ENCODE measurements at places on chromosomes 12 and 14.
A peak's percentile ranks its signal among the peaks of the same experiment; 100 is the strongest.

- DNase-seq: no peak
These were observed 416.2 kb downstream of the C12orf50 start for GRCh38 chr12:87612996-87613395.

- no peak for DNase-seq
These were observed 186.0 kb upstream of the HMGA2 start for GRCh38 chr12:65638324-65638723.

- DNase-seq: no peak
These were observed 42.7 kb upstream of the ALX1 start for GRCh38 chr12:85237327-85237726.

GRCh38 chr12:60684988-60685655, 1089.3 kb downstream of the SLC16A7 start:
- no peak for DNase-seq

- DNase-seq: peak; percentile 45
These were observed 642 bp upstream of the PAN2 start for GRCh38 chr12:56334490-56334793.

DNA sequence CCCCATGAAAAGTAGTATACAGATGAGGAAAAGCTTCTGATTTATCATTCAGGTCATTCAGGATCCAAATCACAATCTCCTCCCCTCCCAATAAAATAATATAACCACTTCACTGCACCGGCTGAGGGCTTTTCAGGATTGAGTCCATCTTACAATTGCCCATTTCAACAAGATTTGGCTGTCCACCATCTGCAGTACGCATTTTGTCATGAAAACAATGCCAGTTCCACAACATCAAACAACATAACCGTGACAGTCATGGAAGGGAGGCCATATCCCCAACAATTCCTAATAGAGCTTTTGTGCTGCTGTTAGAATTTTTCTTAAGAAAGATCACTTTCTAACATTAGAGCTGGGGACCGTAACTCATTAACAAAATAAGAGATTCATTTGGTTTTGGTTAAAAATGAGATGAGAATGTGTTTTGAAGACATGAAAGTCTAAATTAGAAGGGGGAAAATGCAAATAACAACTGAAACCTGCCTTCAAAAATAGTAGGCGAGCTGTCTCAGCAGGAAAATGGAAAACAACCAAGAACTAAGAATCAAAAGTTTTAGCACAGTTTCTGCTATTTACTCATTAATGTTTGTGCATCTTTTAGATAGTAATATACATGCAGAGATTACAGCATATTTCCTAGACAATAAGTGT, 38.3 kb upstream of the TMTC2 start:
- no peak for DNase-seq

- no peak for DNase-seq
These were observed 5.4 kb downstream of the SOX5 start for GRCh38 chr12:23944067-23944466.

DNA sequence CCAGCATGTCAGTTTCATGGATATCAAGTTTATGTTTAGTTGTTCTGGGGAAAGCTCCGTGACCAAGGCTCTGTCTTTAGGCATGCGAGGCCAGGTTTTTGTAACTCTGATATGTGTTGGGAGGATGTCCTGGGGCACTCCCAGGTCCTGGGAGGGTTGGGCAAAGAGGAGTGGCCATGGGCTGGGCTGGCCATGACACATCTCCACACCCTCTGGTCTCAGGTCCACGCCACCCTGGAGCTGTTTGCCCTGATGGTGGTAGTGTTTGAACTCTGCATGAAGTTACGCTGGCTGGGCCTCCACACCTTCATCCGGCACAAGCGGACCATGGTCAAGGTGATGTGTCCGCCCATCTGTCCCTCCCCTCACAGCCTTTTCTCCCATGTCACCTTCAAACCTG, 46.4 kb downstream of the TPCN1 start:
- DNase-seq: no peak
